Pancreas (tissue), 10 donors: ENCODE measurements at places on chromosomes 2 and 18. TPM values are rescaled to one million over a fixed set of nuclear protein-coding genes. Genes with fewer than 3 reads are reported as not detected.

Gene VWC2L
- not detected for polyA plus RNA-seq

Gene NEU4
- 0.42 TPM for polyA plus RNA-seq

Gene GALNT13
- 0.95 TPM for polyA plus RNA-seq

Gene AFF3
- polyA plus RNA-seq: 0.19 TPM

Gene CRYBA2
- 66.3 TPM for polyA plus RNA-seq

DNA sequence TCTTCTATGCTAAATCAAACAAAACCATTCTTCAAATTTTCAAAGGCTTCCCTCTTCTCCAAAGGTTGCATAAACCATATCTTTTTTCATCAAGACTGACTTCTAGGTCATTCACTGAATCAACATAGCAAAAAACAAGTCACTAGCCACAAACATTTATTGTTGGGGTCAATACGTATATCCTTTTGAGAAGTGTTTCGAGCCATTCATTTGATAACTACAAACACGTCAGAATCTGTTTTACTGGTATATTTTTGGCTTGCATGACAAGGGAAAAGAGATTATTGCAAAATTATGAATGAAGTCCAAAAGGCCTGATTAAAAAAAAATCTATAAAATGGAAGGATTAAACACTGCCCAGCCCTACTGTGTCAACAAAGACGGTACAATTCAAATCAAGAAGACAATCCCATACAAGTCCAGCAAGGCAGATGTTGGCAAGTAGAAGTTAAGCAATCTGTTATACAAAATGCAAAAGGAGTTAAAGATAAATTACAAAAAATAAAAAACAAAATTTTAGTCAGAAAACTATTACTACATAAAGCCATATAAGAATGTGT, 222.4 kb downstream of the SRBD1 start:
- H3K4me3 ChIP-seq: no peak overlapping the region
- H3K27me3 ChIP-seq: no peaks in the 10 kb centered on the region
- H3K4me1 ChIP-seq: peaks cover 3% of the 10 kb centered on the region
- DNase-seq: no peak
- H3K36me3 ChIP-seq: no peaks in the 10 kb centered on the region
- H3K27ac ChIP-seq: no peak overlapping the region

- H3K4me3 ChIP-seq: no peak overlapping the region
- H3K4me1 ChIP-seq: no peaks in the 10 kb centered on the region
- no peaks in the 10 kb centered on the region for H3K27me3 ChIP-seq
- DNase-seq: no peak
- H3K36me3 ChIP-seq: no peaks in the 10 kb centered on the region
- H3K27ac ChIP-seq: no peak overlapping the region
Observed at GRCh38 chr2:118635891-118636290, 211.6 kb downstream of the EN1 start.

GRCh38 chr2:34403512-34403911, 804.4 kb upstream of the FAM98A start:
- H3K27ac ChIP-seq: no peak overlapping the region
- no peaks in the 10 kb centered on the region for H3K4me1 ChIP-seq
- H3K27me3 ChIP-seq: no peaks in the 10 kb centered on the region
- no peaks in the 10 kb centered on the region for H3K36me3 ChIP-seq

DNA sequence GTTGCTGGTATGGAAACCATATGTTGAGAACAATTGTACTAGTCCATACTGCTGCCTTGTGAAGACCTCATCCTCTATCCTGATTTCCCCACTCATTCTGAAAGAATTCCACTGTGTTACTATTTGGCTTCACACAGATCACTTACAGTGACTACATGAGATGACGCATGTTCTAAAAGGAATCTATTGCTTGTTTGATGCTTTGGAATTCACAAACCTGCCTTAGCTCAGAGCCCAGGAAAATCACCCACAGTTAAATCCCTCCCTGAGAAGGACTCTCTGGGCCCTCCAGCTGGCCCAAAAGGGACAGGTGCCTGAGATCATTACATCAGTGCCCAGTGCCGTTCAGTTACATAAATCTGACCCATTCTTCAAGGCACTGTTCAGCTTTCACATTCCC, 45.3 kb downstream of the KLHL29 start:
- no peaks in the 10 kb centered on the region for H3K36me3 ChIP-seq
- H3K4me1 ChIP-seq: no peaks in the 10 kb centered on the region
- no peak for DNase-seq
- no peak overlapping the region for H3K27ac ChIP-seq
- H3K4me3 ChIP-seq: no peak overlapping the region
